Activated naive CD4-positive, alpha-beta T cell treated with anti-CD3 and anti-CD28 coated beads for 36 hours (primary cell): ENCODE measurements at places on chromosomes 7 and 10.

GRCh38 chr7:38312821-38313220 is 39.4 kb upstream of the TARP start:
- H3K4me1 ChIP-seq, result peaks cover 9% of the 10 kb centered on the region
- no peaks in the 10 kb centered on the region for H3K36me3 ChIP-seq
- H3K4me3 ChIP-seq, result no peak overlapping the region
- no peak overlapping the region for H3K27ac ChIP-seq
- no peaks in the 10 kb centered on the region for H3K27me3 ChIP-seq
- DNase-seq, result no peak

DNA sequence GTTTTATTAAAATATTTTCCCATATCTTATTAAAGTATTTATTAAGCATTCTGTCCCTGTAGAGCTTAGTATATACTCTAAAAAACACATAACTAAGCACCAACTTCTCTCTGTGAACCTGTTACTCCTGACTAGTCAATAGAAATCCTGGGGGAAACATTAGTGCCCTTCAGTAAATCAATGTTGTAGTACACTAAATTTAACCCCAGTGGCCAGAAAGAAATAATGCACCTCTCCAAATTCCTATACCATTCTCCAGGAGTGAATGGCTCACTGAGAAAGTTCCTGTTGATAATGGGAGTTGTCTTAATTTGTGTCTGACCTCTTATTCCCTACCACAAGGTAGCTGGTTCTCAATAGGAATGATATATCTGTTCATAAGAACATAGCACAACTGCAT is 188.2 kb downstream of the SEMA3D start:
- H3K27ac ChIP-seq, result no peak overlapping the region
- DNase-seq, result no peak
- H3K4me3 ChIP-seq, result no peak overlapping the region
- H3K36me3 ChIP-seq, result no peaks in the 10 kb centered on the region
- H3K27me3 ChIP-seq, result peaks cover 17% of the 10 kb centered on the region

GRCh38 chr10:133458710-133459453 is 5.1 kb downstream of the SCART1 start:
- H3K4me1 ChIP-seq, result no peaks in the 10 kb centered on the region
- H3K4me3 ChIP-seq, result no peak overlapping the region

- H3K36me3 ChIP-seq, result peaks cover 4% of the 10 kb centered on the region
- H3K4me1 ChIP-seq, result no peaks in the 10 kb centered on the region
- no peak for DNase-seq
- H3K27me3 ChIP-seq, result no peaks in the 10 kb centered on the region
- no peak overlapping the region for H3K4me3 ChIP-seq
Measured at GRCh38 chr7:30074422-30075030, 46.3 kb downstream of the PLEKHA8 start.

DNA sequence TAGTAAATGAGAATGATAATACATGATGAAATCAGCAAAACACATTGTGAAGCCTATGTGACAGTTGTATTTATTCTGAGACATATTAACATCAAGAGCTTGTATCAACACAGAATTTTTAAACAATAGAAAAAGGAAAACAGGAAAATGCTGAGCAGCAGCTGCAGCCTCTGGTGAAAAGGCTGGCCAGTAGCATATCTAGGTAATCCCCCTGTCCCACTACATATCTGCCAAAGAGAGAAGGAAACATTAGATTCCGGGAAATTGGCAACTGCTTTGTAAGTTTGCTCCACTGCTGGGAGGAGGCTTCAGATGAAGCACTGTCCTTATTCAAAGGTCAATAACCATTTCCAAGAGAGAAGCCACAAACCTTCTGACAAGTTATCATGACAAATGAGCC is 89.4 kb downstream of the RALA start:
- no peak overlapping the region for H3K27ac ChIP-seq
- no peaks in the 10 kb centered on the region for H3K4me1 ChIP-seq
- no peak overlapping the region for H3K4me3 ChIP-seq
- peaks cover 2% of the 10 kb centered on the region for H3K36me3 ChIP-seq
- H3K27me3 ChIP-seq, result no peaks in the 10 kb centered on the region
